ENCODE measurements at places on chromosomes 5 and 9. TPM values are rescaled to one million over a fixed set of nuclear protein-coding genes. Genes with fewer than 3 reads are reported as not detected.

Gene GCNT4
- total RNA-seq = 2.3 TPM

Gene TSSK1B
- total RNA-seq = not detected

Gene TAF11L9
- total RNA-seq = not detected

Gene UGT3A1
- 0.12 TPM for total RNA-seq

Gene CENPK
- total RNA-seq = 23.6 TPM

Gene CAVIN4
- 0.36 TPM for total RNA-seq

Gene MGAT1
- 71.7 TPM for total RNA-seq

Gene DBH
- not detected for total RNA-seq

Gene SLC6A19
- total RNA-seq = not detected

Gene PLAC8L1
- total RNA-seq = not detected

Gene SPATA31A1
- not detected for total RNA-seq

Gene PCDHGA12
- 1.9 TPM for total RNA-seq

Gene SYK
- total RNA-seq = 15.7 TPM

Gene PIP5KL1
- 0.87 TPM for total RNA-seq

Gene GABRA6
- total RNA-seq = not detected

Gene AGXT2
- total RNA-seq = not detected

Gene SEMA6A
- 8.3 TPM for total RNA-seq

Gene SLC34A3
- total RNA-seq = 0.07 TPM

Gene TAF1L
- not detected for total RNA-seq

Gene WNK2
- total RNA-seq = 1.0 TPM

Gene OSTF1
- 21.0 TPM for total RNA-seq

Gene SUSD3
- 1.4 TPM for total RNA-seq

Gene NME5
- 1.0 TPM for total RNA-seq

Gene CDH9
- not detected for total RNA-seq

Gene SOHLH1
- total RNA-seq = not detected
